ENCODE measurements at places on chromosomes 3 and 15. TPM values are rescaled to one million over a fixed set of nuclear protein-coding genes. Genes with fewer than 3 reads are reported as not detected.

DNA sequence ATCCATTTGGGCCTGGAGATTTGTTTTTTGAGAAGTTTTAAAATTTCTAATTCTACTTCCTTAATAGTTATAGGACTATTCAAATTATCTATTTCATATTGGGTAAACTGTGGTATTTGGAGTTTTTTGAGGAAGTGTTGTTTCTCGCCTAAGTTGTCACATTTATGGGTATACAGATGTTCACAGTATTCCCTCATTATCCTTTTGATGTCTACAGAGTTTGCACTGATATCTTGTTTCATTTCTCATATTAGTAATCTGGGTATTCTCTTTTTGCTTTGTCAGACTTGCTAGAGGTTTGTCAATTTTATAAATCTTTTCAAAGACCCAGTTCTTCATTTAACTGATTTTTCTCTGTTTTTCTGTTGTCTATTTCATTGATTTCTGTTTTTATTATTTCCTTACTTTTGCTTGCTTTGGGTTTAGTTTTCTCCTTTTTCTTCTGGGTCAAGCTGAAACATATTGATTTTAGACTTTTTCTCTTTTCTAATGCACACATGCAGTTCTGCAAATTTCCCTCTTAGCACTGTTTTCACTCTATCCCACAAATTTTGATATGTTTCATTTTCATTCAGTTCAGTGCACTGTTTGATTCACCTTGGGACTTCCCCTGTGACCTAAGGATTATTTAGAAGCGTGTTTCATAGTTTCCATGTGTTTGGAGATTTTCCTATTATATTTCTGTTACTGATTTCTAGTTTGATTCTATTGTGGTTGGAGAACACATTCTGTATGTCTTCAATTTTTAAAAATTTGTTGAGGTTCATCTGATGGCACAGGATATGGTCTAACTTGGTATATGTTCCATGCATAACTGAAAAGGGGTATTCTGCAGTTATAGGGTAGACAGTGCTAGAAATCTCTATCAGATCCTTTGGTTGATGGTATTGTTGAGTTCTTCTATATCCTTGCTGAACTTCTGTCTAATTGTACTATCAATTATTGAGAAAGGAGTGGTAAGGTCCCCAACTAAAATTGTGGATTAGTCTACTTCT is 79.6 kb downstream of the SUMF1 start:
- no peak for DNase-seq

The SLC51A gene
- polyA plus RNA-seq = 10.3 TPM

DNA sequence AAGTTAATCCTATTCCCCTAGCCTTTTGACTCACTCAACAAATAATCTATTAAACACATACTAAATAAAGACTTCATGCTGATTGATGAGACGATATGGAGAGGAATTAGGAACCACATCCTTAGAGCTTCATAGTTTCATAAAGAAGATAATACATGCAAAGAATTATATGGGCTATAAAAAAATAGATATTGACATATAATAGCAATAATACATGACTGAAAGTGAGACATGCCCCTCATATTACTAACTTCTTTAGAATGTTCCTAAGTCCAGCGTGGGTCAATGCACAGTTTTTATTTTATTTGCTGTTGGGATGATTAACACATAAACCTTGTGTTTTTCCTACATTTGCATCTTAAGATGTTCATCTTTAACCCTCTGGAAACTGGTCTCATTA is 32.2 kb downstream of the SUCNR1 start:
- no peak for DNase-seq

DNA sequence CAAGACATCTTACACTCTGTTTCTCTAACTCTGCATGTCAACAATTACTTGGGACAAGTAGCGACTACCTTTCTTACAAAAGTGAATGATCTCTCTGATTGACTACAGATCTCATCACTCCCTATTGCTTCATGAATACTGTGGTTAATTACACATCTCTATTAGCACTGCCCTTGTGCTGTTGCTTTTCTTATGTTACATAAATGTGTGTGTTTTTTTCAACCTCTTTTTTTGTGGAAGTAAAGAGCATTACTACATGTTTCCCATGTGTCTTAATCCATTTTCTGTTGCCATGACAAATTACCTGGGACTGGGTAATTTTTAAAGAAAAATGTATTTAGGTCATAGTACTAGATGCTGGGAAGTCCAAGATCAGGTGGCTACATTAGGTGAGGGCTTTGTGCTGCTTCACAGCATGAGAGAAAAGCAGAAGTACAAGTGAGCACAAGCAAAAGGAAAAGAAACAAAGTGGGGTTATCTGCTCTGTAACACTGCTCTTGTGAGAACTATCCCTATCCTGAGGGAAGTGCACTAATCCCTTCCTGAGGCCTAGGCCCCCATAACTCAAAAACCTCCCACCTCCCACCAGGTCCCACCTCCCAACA is 298.2 kb upstream of the SATB1 start:
- no peak for DNase-seq

GRCh38 chr3:7205962-7206361 is 345.0 kb downstream of the GRM7 start:
- DNase-seq = no peak

The RPL29 gene
- 1,744 TPM for polyA plus RNA-seq

The C2CD4A gene
- polyA plus RNA-seq = 0.20 TPM

The IL17RE gene
- 11.5 TPM for polyA plus RNA-seq

DNA sequence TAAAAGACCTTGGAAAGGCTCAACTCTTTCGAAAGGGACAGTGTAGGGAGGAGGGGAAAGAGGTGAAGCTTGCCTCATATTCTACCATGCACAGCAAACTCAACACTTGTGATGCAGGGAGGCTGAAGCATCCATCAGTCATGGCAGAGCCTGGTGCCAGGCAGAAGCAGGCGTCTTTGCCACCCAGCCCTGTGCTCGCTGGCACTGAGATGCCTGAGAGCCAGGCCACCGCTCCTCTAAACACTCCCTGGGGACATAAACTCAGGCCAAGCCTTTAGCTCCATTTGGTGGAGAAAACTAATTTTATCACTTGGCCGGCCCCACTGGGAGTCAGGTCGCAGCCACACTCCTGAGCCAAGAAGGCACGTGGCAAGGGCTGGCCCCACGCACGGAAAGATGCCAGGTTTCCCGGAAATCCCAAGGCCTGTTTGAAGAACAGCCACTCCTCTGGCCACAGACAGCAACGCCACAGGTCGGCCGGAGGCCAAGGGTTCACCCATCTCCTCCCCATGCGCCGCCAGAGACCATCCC is 30.7 kb downstream of the XXYLT1 start:
- no peak for DNase-seq

The BCHE gene
- 11.2 TPM for polyA plus RNA-seq

DNA sequence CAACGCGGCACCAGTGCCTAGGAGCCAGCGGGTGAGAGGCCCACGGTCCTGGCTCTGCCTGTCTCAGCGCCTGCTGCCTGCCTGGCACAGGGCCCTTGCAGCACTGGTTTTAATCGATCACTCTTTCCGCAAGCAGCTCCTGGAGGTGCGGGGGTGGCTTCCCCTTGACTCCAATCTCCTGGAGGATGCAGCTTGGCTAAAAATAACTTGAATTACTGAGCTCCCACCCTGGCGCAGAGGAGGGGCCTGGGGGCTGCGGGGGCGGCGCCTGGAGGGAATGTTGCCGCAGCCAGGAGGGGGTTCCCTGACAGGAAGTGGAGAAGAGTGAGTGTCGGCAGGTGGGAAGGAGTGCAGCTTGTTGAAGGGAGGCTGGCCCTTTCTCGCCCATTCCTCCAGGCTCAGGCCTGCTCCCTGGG is 9.9 kb upstream of the RPL29 start:
- DNase-seq = peak; percentile 67

GRCh38 chr3:82761858-82762257 is 1000.4 kb upstream of the GBE1 start:
- DNase-seq = no peak

The ROPN1B gene
- 0.64 TPM for polyA plus RNA-seq

The ACKR2 gene
- polyA plus RNA-seq = 1.9 TPM

The RABL3 gene
- polyA plus RNA-seq = 35.2 TPM

The DUT gene
- polyA plus RNA-seq = 141 TPM

The CHRM5 gene
- 0.15 TPM for polyA plus RNA-seq

Data from right renal cortex interstitium (tissue), 3 donors.